ENCODE measurements at places on chromosomes 16 and 17.

DNA sequence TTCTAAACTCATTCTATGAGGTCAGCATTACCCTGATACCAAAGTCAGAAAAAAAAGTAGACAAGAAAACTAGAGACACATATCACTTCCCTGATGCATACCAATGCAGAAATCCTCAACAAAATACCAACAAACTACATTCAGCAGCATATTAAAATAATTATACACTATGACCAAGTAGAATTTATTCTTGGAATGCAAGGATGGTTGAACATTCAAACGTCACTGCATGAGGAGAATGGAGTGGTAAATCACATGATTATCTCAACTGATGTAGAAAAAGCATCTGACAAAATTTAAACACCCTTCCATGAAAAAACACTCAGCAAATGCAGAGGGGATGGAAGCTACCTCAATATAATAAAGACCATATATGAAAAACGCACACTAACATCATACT lies 155.0 kb upstream of the KCNJ18 start:
- no peak for DNase-seq

DNA sequence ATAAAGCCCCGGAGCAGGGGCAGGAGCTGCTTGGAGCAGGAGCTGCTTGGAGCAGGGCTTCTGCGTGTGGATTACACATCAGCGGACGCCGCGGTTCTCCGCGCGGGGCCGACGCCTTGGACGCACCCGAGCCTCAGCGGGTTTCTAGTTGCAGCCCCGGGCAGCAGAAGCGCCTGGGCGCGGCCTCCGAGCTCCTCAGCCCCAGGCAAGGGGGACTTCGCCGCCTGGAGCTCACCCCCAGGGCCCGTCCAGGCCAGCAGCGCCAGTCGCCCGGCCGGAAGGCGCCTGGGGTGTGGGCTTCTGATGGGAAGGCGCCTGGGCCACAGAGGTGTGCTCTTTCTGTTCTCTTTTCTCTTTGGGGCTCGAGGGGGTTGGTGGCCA lies 6.3 kb downstream of the FOXF1 start:
- DNase-seq = no peak

DNA sequence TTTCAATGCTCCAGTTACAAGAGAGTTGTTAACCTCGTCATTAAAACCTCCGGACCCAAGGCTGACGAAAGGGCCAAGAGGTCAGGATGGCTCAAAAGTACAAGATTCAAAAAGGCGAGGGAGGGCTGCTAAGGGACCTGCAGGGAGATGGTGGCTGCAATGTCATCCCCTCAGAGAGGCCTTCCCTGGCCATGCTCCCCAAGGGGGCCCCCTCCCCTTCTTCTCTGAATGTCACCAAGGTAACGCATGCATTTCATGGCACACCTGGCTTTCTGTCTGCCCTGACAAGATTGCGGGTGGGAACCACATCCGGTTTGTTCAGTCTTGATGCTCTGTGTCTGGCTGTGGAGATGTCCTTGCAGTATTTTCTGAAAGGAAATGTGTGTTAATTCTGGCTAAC lies 89.9 kb downstream of the C16orf78 start:
- DNase-seq = no peak

GRCh38 chr16:70591615-70592014 lies 54.7 kb upstream of the IL34 start:
- no peak for DNase-seq

GRCh38 chr17:66713533-66714042 lies 121.3 kb upstream of the CACNG5 start:
- DNase-seq = no peak

DNA sequence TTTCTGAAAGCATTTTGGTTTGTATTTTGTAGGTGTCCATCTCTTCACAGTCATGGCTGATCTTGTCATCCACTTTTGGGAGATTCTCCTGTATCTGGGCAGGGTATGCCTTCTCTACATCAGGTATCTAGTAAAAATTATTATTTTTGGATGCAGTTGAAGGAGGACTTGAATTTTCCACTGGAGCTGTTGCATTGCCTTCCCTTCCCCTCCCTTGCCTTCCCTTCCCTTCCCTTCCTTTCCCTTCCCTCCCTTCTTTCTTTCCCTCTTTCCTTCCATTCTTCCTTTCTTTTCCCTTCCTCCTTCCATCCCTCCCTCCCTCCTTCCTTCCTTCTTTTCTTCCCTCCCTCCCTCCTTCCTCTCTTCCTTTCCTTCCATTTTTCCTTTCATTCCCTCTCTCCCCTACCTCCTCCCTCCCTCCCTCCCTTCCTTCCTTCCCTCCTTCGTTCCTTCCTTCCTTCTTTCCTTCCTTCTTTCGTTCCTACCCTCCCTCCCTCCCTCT lies 33.8 kb upstream of the CPHXL start:
- no peak for DNase-seq

- DNase-seq = no peak
Observed at GRCh38 chr17:9845306-9845705, 19.6 kb downstream of the GLP2R start.

DNA sequence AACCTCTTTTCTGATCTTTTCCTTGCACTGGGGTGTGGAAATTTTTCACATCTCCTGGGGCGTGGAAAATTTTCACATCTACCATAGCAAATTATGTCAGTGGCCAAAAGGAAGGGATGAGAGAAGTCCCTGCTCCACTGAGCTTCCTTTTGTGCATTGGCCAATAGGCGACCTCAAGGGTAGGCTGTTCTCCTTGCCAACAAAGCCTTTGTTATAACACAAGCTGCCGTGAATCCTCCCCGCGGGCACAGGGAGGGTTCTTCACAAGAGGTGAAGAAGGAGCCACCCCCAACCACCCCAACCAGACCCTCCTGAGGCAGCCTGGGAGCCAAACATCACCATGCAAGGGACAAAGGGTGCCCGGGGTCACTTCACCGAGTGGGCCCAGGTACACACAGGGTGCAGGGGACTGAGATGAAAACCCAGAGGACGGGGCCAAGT lies 6.5 kb downstream of the SLC5A11 start:
- DNase-seq = no peak

GRCh38 chr16:49560004-49560830 lies 186.6 kb downstream of the C16orf78 start:
- DNase-seq = no peak

GRCh38 chr17:71869841-71870545 lies 250.8 kb upstream of the SOX9 start:
- no peak for DNase-seq

GRCh38 chr17:64001763-64002529 lies 3.8 kb downstream of the PRR29 start:
- DNase-seq = peak; percentile 83

DNA sequence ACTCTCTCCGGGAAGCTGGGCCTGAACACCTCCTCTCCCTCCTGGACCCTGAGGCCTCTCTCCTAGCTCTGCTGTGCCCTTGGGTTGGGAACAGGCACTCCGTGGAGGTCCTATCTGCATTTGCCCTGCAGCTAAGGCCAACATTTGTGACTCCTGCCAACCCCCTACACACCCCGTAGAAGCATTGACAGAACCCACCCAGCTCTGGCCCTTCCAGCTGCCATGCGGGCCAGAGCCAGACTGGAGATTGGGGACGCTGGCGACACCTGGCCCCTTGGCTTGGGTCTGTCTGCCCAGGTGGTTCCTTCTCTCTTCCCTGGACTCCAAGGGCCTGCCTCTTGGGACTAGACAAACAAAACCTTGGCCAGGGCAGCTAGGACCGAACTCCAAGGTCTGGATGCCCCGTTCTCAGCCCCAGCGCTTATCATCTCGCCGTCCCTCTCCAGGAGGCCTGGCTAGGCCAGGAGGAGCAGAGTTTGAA lies 644 bp upstream of the RHBDF2 start:
- DNase-seq = no peak

GRCh38 chr16:66429290-66429962 lies 2.3 kb downstream of the BEAN1 start:
- no peak for DNase-seq

DNA sequence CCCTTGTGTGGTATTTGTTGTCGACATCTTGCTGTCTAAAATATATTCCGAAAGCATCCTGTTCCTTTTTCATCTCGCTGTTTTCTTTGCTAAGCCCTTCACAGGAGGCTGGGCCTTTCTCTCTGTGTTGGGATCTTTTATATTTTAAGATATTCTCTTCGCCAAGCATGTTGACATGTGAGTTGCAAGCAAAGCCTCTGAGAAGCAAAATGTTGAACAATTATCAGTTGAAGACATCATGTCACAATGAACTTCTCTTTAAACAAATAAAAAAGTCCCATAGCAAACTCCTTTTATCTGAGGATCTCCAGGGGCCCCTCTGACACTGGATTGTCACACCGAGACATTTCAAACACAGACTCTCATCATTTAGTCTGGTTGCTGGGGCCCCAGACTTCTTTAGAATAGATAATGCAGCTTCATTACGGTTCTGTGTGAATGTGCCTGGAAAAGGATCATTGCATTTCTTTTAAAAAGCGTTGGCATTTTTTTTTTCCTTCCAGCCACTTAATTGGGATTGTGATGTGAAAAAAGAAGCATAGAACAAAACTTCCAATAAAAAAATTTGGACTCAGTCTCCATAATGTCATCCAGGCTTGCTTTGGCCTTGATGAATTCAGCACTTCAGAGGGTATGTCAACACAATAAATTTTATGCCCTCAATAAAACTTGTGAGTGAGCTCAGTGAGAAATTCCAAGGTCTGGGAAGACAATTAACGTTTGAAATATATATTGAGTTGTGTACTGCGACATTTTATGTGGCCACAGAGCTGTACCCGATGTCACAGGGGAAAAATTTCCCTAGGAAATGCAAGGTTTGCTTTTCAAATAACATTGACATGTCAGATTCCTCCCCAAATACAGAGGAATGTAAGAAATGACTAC lies 496.8 kb downstream of the XYLT1 start:
- DNase-seq = no peak

- no peak for DNase-seq
Observed at GRCh38 chr16:64711596-64711995, 410.3 kb downstream of the CDH11 start.

- no peak for DNase-seq
Observed at GRCh38 chr17:79539944-79540705, 70.7 kb downstream of the RBFOX3 start.

DNA sequence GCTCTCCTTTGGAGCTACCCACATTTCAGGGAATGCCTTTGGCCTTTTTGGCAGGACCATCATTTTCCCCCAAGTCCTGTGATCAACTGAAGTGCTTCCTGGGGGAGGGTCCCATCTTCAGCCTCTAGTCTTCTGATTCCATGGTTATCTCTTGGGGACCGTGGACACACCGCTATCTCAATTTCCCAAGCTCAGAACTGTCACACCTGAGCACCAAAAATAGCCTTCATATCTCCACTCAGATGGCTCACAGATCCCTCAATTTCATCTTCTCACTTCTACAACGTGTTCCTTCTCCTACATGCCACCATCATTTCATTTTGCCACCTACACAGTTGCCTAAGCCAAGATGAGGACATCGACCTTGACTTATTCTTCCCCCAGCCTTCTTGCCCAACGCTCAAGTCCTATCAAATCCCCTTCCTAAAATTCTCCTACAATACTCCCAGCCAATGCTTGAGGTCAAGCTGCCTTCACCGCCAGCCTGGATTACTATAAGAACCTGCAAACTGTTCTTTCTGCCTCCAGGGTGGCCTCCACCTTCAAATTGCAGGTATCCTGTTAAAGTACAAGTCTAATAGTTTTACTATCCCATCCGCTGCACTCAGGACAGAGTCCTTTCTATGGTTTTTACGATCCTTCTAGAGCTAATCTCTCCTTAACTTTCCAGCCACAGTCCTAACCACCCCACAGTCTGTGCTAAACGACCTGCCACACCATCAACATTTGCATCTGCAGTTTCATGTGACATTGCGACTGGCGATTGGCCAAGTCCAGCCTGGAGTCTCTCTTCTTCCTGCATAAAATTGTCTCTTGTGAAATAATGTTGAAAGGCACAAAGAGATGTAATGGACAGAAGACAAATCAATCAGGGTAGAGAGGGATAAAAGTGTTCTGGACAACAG lies 6.2 kb downstream of the ATP6V0D1 start:
- no peak for DNase-seq

DNA sequence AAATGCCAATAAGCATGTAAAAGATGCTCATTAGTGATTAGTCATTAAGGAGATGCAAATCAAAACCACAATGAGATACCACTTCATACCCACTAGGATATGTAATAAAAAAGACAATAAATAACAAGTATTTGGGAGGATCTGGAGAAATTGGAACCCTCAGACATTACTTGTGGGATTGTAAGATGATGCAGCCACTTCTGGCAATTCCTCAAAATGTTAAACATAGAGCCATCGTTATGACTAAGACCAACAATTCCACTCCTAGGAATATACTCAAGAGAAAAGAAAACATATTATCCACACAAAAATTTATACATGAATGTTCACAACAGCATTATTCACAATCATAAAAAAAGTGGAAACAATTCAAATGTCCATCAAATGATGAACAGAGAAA lies 336.2 kb upstream of the PMFBP1 start:
- no peak for DNase-seq

DNA sequence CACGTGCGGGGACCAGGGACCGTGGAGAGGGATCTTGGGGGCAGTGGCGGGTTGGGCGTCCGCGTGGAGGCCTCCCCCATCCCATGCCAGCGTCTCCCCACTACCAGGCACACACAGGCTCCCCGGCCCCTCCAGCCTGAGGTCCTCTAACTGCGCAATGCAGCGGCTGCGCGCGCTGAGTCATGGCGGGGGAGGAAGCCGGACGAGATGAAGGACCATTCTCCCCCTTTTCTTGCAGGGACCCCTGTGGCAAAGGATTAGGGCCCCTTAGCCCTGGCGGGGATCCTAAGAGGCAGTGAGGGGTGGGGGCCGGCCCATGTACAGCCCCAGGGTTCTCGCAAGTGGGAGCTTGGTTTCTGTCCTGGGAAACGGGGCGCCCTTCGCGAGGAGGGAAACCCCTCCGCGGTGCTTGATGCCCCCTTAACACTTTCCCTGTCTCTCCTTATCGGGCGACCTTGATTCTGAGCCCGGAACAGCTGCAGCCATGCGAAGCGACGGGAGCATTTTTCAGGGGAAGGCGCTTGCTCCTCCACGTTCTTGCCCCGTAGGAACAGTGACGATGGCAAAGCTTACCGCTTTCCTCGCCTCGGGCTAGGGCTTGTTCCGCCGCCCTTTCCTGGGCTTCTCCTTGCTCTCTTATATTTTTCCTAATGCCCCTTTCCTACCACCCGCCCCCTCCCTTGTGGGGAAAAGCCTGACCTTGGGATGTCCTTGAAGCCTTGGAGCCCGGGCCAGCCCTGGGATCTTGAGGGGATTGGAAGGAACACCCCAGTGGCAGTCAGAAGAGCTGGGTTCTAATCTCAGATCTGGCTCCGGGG lies 592 bp downstream of the ALDOA start:
- no peak for DNase-seq

Data from vagina (tissue), 2 donors.